ENCODE measurements at places on chromosomes 4 and X. TPM values are rescaled to one million over a fixed set of nuclear protein-coding genes. Genes with fewer than 3 reads are reported as not detected.

The JAKMIP1 gene
- 1.1 TPM for total RNA-seq

The FRG2 gene
- not detected for total RNA-seq

The SMIM10L2A gene
- total RNA-seq: 0.35 TPM

The AMOT gene
- 2.5 TPM for total RNA-seq

The TMPRSS11A gene
- total RNA-seq: 36.6 TPM

The LIMCH1 gene
- total RNA-seq: 10.5 TPM

The DCAF8L2 gene
- total RNA-seq: not detected

The APLN gene
- 0.49 TPM for total RNA-seq

The SPIN2A gene
- not detected for total RNA-seq

The RAB40AL gene
- total RNA-seq: 0.42 TPM

The TNIP3 gene
- total RNA-seq: 0.38 TPM

The SUPT20HL1 gene
- total RNA-seq: not detected

The PPP2R2C gene
- total RNA-seq: 26.9 TPM

The RASGEF1B gene
- total RNA-seq: 10.1 TPM

The FGF2 gene
- total RNA-seq: 0.53 TPM

The NAA11 gene
- not detected for total RNA-seq

The SH3RF1 gene
- 3.9 TPM for total RNA-seq

The OPRPN gene
- not detected for total RNA-seq

The BCORL1 gene
- total RNA-seq: 4.0 TPM

The FGFRL1 gene
- total RNA-seq: 2.8 TPM
